ENCODE measurements at places on chromosomes 12 and 14. TPM values are rescaled to one million over a fixed set of nuclear protein-coding genes. Genes with fewer than 3 reads are reported as not detected.

Gene MVK
- total RNA-seq: 59.3 TPM

Gene PLEKHD1
- total RNA-seq: 0.14 TPM

Gene PTPRQ
- total RNA-seq: not detected

Gene ITGA7
- 63.7 TPM for total RNA-seq

Gene ZFYVE1
- total RNA-seq: 14.3 TPM

Gene OR2AP1
- total RNA-seq: not detected

Gene KRT6C
- total RNA-seq: not detected

Gene PKP2
- total RNA-seq: 3.6 TPM

Gene ASPG
- total RNA-seq: not detected

Gene PPP2R5C
- total RNA-seq: 122 TPM
